Esophagus mucosa (tissue), 1 donor: ENCODE measurements at places on chromosomes 13 and 19.

- no peak for ATAC-seq
Measured at GRCh38 chr19:10830370-10830769, 5.6 kb downstream of the TMED1 start.

DNA sequence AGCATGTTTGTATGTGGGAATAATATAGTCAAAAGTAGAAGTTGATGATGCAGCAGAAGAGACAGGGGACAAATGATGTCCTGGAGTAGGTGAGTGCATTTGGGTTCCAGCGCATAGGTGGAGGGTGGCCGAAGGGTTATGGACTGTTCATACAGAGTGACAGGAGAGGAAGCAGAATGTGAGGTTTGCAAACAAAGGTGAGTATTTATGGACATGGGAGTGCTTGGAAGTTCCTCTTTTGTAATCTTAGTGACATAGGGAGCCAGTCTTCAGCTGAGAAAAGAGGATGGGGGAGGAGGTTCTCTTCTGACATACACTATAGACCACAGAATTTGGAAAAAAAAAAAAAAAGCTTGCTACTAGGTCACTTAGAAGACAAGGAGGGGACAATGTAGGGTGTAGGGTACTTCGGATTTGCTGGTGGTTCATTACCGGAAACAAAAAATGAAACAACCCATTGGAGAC is 331.6 kb downstream of the DLEU7 start:
- no peak for ATAC-seq

- no peak for ATAC-seq
Measured at GRCh38 chr13:62598708-62599107, 1183.1 kb upstream of the PCDH20 start.

- no peak for ATAC-seq
Measured at GRCh38 chr13:89936256-89936655, 1411.2 kb upstream of the MIR17HG start.

DNA sequence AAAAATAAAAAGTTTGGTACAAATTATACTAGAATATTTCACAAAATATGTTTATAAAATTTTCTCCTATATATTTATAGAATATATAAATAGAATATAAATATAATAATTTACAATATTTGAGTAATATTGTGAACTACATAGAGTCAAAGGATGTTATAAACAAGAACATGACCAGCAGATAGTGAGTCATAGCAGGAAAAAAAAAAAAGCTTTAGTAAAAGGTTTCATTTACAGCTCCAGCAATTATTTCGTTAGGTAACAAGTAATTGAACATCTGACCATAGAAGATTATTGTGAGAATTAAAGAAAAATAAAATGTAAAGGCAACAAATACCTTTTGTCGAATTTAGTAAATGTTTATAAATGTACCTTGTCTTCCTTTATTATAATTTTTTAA is 864.1 kb downstream of the PCDH17 start:
- ATAC-seq = no peak

GRCh38 chr13:44565881-44566280 is 10.2 kb downstream of the TSC22D1 start:
- ATAC-seq = no peak

DNA sequence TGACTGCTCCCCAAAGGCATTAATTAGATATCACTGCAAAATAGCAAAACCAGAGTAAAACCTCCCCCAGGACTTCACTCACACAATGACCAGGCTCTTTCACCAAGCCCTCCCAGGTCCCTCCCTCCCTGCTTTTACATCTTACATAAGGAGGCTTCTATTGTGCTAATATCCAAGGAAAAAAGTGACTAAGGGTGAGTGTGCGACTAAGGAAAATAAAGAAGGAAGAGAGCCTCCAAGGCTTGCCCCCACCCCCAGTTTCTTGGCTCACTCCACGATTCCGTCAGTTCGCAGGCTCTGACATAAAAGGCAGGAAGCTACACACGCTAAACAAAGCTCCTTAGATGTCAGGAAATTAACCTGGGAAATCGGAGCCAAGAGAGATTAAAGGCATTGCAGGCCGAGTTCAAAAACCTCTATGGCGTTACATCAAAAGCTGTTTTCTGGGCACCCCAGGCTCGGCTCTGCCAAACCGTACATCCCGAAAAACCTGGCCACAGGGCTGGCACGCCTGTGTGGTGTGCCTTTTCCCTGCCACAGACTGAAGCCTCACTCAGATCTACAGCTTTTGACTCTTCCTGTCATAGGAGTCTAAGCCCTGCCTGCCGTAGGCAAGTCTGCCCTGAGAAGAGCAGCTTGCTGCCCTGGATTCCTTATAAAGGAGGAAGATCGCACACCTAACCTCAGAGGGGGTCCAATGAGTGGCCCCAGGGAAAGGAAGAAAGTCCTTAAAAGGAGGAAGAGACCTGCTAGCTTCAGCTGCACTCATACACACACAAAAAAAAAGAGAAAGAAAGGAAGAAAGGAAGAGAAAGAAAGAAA is 67.0 kb upstream of the SERP2 start:
- ATAC-seq = peak; percentile 70

GRCh38 chr19:1400281-1401137 is 833 bp downstream of the GAMT start:
- peak; percentile 8 for ATAC-seq

DNA sequence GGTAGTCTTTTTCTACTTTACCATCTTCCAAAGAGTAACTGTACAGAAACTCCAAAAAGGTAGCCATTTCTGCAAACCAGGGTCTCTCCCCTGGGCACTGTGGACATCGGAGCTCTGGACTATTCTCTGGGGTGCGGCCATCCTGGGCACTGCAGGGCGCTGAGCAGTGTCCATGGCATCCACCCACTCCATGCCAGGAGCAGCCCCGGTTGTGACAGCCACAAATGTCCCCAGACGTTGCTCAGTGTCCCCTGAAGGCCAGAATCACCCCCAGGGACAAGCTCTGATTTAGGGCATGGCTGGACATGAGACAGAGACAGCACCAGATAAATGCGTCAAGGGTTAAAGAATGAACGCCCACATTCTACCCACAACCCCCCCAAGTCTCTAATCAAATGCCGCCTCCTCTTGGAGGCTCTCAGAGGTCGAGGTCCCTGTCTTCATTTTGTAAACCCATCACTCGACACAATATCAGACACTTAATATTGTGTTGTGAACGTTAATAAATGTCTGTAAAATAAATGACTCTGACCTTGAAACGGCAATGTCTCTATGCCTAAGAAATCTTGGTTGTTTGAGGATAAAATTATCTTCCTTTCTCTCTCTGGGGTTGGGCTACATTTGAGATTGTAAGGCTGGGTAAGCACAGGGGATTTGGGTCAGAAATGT is 8.9 kb downstream of the GNG7 start:
- no peak for ATAC-seq

GRCh38 chr13:35557475-35557874 is 81.0 kb upstream of the MAB21L1 start:
- ATAC-seq = no peak

DNA sequence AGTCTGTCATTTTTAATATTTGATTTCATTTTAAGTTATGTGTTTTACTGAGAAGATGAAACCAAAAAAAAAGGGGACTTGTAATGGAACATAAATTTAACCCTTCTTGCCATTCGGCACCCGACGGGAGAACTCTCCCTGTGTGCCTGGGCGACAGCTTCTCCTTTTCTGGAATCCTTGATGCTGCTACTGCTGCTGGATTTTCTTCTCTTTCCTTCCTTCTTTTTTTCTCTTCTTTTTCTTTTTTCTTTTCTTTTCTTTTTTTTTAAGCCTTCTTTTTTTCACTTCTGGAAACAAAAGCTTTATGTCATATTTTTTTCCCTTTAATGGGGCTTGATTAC is 11.1 kb upstream of the ZNF536 start:
- no peak for ATAC-seq

DNA sequence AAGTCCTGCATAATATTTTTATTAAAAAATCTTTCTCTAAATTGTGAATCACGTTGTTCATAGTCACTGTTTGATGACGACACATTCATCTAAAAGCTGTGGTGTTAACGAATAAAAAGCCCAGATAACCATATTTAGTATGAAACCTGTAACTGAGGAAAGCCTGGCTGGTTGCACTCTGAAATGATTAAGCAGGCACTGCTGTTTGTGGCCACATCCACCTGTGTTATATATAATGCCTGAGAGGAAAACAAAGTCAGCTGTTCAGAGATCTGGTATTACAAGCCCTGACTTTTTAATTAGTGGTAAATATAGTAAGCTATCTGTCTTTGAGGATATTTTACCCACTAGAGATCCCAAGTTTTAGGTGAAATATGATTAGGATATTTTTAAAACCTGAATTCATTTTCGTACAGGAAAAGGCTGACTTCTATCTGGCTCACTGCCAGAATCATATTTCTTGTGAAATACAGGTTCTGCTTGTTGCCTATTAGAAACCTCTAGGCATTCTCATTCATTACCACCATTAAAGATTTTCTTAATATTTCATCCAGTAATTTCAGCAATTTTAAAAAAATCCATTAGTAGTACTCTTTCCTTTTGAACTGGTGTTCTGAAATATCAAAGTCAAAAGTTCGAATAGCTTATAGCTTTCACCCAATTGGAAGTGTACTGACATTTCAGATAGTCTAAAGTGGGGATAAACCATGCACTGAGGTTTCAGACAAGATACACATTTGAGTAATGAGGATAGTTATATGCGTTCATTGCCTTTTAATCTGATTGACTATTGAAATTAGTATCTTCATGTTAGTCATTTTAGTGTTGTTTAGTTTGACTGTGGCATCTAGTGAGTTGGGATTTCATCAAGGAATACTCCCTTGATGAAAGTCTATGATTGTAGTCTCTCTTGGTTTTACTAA is 79.7 kb downstream of the LMO7 start:
- ATAC-seq = peak; percentile 63

DNA sequence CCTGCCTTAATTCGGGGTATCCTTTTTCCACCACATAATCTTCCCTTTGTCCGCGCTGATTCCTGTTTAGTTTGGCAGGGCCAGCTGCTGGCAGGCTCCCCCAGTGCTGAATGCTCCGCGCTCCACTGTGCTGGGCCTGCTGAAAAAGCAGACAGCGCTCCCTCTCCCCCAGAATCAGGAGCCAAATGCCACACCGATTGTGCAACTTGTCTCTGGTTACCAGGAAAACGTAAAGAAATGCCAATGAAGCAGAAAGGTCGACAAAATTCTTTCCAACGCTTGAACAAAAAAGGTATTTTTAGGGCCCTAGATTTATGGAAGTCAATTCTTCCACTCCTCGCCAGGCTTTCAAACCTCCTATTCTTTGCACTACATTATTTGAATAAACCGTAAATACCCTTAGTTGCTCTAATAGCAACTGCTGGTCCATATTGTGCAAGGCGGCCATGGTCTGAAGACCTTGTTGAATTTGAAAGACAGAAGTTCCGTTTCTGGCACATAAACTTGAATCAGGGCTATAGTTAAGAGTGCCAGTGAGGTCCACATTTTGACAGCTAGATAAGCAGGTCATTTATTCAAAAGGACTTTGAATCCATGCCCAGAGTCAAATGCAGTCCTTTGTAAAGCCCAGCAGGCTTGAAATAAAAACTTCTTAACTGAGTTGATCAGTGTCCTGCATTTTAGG is 206.7 kb upstream of the RFC3 start:
- ATAC-seq = peak; percentile 51

- no peak for ATAC-seq
Measured at GRCh38 chr13:22061806-22062391, 391.0 kb downstream of the FGF9 start.

DNA sequence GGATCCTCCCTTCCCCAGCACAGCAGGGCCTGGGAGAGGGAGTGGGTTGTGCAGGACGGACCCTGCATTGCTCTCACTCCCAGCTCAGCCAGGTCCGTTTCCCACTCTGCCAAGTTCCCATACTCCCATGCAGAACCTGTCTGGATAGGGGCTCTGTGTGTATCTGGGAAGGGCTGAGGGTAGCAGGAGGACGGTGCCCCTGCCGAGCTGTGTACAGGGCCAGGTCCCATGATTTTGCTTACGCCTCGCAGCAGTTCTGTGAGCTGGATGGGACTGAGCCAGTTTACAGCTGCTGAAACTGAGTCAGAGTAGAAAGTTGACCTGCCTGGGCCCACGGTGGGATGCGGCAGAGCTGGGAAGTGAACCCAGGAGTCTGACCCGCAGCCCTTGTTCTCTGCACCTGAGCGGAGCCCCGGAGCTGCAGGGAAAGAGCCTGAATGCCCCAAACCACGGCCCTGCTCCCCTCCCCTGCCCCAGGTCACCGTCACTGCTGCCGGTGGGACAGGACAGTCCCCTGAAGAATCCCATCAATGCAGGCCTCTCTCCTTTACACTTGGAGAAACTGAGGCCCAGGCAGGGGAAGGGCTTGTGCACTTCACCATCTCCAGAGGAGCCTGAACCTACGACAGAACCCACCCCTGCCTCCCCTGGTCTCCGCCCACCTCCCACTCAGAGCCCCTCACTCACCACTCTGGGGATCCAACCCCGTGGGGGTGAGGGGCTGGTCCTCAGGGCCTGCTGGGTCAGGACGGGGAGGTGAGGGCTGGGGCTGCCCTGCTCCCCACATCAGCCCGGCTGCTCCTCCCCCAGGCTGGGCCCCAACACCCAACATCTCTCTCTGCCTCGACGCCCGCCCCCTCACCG is 3.5 kb downstream of the LILRB5 start:
- no peak for ATAC-seq

DNA sequence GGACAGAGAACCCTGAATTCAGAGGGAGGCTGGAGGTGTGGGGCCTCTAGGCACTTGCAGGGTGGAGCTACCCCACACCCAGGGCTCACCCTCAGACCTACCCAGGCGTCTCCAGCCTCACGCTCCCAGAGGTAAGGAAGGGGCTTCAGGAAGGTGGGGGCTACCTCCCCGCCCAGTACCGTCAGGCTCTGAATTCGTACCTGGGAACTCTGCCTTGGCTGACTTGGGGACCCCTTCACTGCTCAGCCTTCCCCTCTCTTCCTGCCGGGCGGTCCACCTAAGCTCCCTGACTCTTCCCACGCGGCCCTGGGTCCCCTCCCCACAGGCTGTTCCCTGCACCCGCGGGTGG is 28.5 kb upstream of the PARP4 start:
- peak; percentile 17 for ATAC-seq

DNA sequence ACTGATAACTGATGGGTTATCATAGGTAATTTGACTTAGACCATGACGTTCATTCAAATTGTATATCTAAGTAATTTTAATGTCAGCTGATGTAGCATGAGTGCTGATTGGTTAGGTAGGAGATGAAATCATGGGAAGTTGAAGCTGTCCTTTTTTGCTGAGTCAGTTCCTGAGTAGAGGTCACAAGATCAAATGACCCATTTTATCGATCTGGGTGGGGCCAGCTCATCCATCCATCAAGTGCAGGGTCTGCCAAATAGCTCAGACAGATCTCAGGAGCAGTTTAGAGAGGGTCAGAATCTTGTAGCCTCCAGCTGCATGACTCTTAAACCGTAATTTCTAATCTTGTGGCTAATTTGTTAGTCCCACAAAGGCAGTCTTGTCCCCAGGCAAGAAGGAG is 35.3 kb upstream of the CD177 start:
- ATAC-seq = no peak

GRCh38 chr19:10501971-10502523 is 1.1 kb downstream of the KEAP1 start:
- ATAC-seq = peak; percentile 37
